Uterus (tissue), 4 donors: ENCODE measurements at places on chromosomes 13 and 19. TPM values are rescaled to one million over a fixed set of nuclear protein-coding genes. Genes with fewer than 3 reads are reported as not detected.

The ARL11 gene
- total RNA-seq, result 0.21 TPM

The C1QTNF9 gene
- total RNA-seq, result not detected

The KLK3 gene
- 1.4 TPM for total RNA-seq

The FFAR1 gene
- total RNA-seq, result 0.21 TPM

The PDX1 gene
- not detected for total RNA-seq

The CEACAM20 gene
- 0.40 TPM for total RNA-seq

The SPART gene
- 45.6 TPM for total RNA-seq

The HDGFL2 gene
- total RNA-seq, result 8.5 TPM

The OR7D2 gene
- not detected for total RNA-seq

GRCh38 chr13:106078191-106078590, 457.3 kb downstream of the EFNB2 start:
- H3K27ac ChIP-seq, result no peak overlapping the region
- H3K27me3 ChIP-seq, result peaks cover 4% of the 10 kb centered on the region
- H3K36me3 ChIP-seq, result no peaks in the 10 kb centered on the region
- no peak for DNase-seq

GRCh38 chr13:73157031-73157430, 98.2 kb downstream of the KLF5 start:
- no peaks in the 10 kb centered on the region for H3K4me1 ChIP-seq
- no peak for DNase-seq
- H3K27ac ChIP-seq, result no peak overlapping the region
- no peaks in the 10 kb centered on the region for H3K27me3 ChIP-seq
- H3K36me3 ChIP-seq, result no peaks in the 10 kb centered on the region

GRCh38 chr13:106088085-106088484, 447.4 kb downstream of the EFNB2 start:
- DNase-seq, result no peak
- no peak overlapping the region for H3K4me3 ChIP-seq
- H3K36me3 ChIP-seq, result no peaks in the 10 kb centered on the region
- H3K4me1 ChIP-seq, result no peaks in the 10 kb centered on the region
- no peak overlapping the region for H3K27ac ChIP-seq

DNA sequence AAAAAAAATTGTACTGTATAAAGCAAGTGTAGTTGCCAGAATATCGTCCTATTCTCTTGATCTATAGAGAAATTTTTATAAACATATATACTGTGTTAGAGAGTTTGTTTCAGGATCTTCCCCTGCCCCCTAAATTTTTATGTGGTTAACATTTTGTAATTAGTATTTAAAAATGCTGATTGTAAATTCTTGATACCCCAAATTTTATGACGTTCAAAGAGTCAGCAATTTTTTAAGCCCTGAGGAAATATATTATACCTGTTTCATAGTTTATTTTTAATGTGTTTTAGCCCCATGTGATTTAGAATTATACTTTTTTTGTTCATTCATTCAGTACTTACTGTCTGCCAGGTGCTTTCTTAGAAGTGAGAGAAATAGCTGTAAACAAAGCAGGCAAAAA, 7.3 kb upstream of the KCTD4 start:
- no peaks in the 10 kb centered on the region for H3K27me3 ChIP-seq
- H3K4me1 ChIP-seq, result no peaks in the 10 kb centered on the region
- H3K27ac ChIP-seq, result no peak overlapping the region

DNA sequence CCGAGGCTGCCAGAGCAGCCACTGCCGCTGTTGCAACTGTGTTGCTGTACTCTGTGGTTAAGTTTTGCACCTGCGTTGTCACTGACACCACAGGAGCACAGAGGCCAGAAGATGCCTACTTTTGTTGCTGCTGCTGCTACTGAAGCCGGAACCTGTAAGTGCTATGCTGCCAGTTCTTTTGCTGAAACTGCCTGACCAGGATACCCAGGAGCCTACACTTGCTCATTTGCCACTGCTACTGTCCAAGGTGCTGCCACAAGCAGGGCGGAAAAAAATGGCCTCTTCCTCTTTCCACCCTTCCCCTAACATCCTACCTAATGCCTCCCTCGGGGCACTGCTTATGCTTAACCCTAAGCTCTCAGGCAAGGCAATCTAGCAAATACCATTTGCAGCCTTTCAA, 29.0 kb upstream of the NBEA start:
- H3K27me3 ChIP-seq, result no peaks in the 10 kb centered on the region
- H3K4me3 ChIP-seq, result no peak overlapping the region
- DNase-seq, result no peak
- H3K36me3 ChIP-seq, result no peaks in the 10 kb centered on the region
- H3K27ac ChIP-seq, result no peak overlapping the region

- no peaks in the 10 kb centered on the region for H3K27me3 ChIP-seq
- no peaks in the 10 kb centered on the region for H3K4me1 ChIP-seq
- no peak for DNase-seq
- peak overlapping the region; percentile 92 for H3K4me3 ChIP-seq
- no peaks in the 10 kb centered on the region for H3K36me3 ChIP-seq
Observed at GRCh38 chr19:53870485-53870844, 2.8 kb downstream of the MYADM start.

GRCh38 chr13:50970956-50971355, 61.4 kb downstream of the RNASEH2B start:
- H3K27ac ChIP-seq, result no peak overlapping the region
- H3K36me3 ChIP-seq, result no peaks in the 10 kb centered on the region
- H3K27me3 ChIP-seq, result no peaks in the 10 kb centered on the region
- no peaks in the 10 kb centered on the region for H3K4me1 ChIP-seq

DNA sequence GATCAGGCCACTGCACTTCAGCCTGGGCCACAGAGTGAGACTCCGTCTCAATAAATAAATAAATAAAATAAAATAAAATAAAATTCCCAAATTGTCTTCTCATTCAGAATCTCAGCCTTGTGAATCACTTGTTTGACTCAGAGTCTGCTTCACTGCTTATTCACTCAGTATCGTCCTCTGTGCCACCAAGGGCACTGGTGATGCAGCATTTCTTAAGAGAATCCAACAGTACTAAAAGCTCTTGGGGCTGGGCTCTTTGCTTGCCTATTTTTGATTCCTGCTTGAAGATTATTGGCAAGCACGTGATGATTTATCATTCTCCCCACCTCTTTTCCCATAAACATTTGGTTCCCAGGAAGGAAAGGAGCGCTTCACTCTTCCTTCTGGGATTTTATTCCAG, 54.8 kb upstream of the HMGB1 start:
- no peak overlapping the region for H3K4me3 ChIP-seq
- H3K4me1 ChIP-seq, result no peaks in the 10 kb centered on the region
- no peaks in the 10 kb centered on the region for H3K27me3 ChIP-seq
- no peak for DNase-seq

- no peak overlapping the region for H3K4me3 ChIP-seq
- H3K27ac ChIP-seq, result no peak overlapping the region
- H3K36me3 ChIP-seq, result no peaks in the 10 kb centered on the region
- no peaks in the 10 kb centered on the region for H3K4me1 ChIP-seq
- H3K27me3 ChIP-seq, result no peaks in the 10 kb centered on the region
Observed at GRCh38 chr13:40694426-40694825, 28.0 kb upstream of the FOXO1 start.

DNA sequence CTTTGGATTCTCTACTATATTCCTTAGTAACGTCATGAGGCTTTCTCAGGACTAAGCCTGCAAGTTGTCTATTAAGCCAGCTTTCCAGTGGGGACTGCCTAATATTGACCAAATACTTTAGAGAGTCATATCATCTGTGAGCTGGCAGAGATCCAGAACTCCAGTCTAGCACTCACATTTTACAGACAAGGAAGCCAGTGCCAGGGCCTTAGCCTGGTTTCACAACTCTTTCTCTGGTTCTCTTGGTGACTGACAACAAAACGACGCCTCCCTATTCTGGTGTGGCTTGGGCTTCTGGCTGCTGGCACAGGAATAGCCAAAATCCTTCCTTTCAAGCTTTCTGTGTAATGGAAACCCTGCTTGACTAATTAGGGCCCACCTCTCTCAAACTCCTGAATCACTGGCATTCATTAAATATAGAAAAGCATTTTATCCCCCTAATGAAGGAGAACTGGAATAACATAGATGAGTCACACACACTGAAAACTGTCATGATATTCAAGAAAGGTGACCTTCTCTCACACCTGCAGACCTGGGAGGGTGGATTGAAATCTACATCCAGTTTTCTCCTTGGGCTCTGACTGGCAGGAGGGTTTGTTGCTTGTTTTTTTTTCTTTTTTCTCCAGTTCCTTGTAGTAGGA, 75.2 kb upstream of the UBL3 start:
- H3K27me3 ChIP-seq, result no peaks in the 10 kb centered on the region
- H3K4me3 ChIP-seq, result no peak overlapping the region
- peaks cover 6% of the 10 kb centered on the region for H3K4me1 ChIP-seq
- H3K27ac ChIP-seq, result peak overlapping the region; percentile 88

GRCh38 chr19:14005349-14006084, 603 bp downstream of the RFX1 start:
- no peaks in the 10 kb centered on the region for H3K27me3 ChIP-seq
- no peaks in the 10 kb centered on the region for H3K36me3 ChIP-seq
- peak overlapping the region; percentile 97 for H3K27ac ChIP-seq
- H3K4me3 ChIP-seq, result peak overlapping the region; percentile 95
- DNase-seq, result peak; percentile 93
- H3K4me1 ChIP-seq, result no peaks in the 10 kb centered on the region

DNA sequence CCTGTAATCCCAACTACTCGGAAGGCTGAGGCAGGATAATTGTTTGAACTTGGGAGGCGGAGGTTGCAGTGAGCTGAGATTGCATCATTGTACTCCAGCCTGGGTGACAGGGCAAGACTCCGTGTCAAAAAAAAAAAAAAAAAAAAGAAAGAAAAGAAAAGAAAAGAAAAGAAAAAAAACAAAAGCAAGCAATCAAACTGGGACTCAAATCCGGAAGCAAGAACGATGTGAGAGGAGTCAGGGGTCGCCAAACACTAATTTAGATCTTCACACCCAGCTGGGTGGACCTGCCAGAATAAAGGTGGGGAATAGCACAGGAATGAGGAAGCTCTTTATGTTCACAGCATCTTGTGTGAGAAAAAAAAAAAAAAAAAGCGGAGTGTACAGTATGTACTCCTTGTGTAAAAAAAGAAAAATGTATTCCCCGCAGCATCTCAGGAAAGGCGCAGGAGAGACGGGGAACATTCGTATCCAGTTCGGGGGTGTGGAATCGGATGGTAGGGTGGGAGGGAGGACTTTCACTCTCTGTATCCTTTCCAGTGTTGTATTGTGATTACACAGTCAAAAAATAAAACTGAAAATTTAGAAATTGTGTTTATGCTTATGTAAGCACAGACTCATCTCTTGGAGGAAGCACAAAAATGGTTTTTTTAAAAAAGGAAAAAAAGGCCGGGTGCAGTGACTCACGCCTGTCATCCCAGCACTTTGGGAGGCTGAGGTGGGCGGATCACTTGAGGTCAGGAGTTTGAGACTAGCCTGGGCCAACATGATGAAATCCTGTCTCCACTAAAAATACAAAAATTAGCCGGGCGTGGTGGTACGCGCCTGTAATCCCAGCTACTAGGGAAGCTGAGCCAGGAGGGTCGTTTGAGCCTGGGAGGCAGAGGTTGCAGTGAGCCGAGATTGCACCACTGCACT, 7.6 kb downstream of the DNAJB1 start:
- H3K27me3 ChIP-seq, result no peaks in the 10 kb centered on the region
- no peaks in the 10 kb centered on the region for H3K36me3 ChIP-seq
- peak overlapping the region; percentile 70 for H3K27ac ChIP-seq
- H3K4me1 ChIP-seq, result no peaks in the 10 kb centered on the region
- DNase-seq, result peak; percentile 78
- H3K4me3 ChIP-seq, result peak overlapping the region; percentile 15

GRCh38 chr19:50549059-50549926, 18.9 kb downstream of the LRRC4B start:
- no peaks in the 10 kb centered on the region for H3K27me3 ChIP-seq
- no peak overlapping the region for H3K27ac ChIP-seq
- no peak for DNase-seq
- no peaks in the 10 kb centered on the region for H3K4me1 ChIP-seq
- no peak overlapping the region for H3K4me3 ChIP-seq

DNA sequence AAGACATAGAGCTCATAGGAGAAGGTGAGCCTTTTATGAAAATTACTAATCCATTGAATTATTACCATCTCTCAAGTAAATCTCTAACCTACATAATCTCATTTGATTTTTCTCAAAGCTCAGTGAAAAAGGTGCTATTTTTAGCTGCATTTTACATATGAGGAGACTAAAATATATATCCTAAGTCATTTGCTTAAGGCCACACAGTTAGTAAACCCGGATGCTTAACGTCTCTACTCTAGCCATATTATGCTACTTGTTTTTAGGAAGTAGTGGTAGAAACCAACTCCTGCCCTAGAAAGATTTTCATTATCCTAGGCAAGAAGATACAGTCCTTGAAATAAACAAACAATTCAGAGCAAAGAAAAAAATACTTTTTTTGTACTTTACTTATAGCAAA, 108.9 kb downstream of the RBM26 start:
- H3K27ac ChIP-seq, result no peak overlapping the region
- no peaks in the 10 kb centered on the region for H3K27me3 ChIP-seq
- H3K4me1 ChIP-seq, result no peaks in the 10 kb centered on the region
- no peak overlapping the region for H3K4me3 ChIP-seq
- H3K36me3 ChIP-seq, result no peaks in the 10 kb centered on the region
- no peak for DNase-seq

GRCh38 chr13:67614579-67614978, 384.4 kb upstream of the PCDH9 start:
- H3K4me3 ChIP-seq, result no peak overlapping the region
- no peak for DNase-seq

GRCh38 chr13:70864731-70865130, 756.5 kb upstream of the KLHL1 start:
- H3K27me3 ChIP-seq, result no peaks in the 10 kb centered on the region
- no peak overlapping the region for H3K4me3 ChIP-seq
- H3K27ac ChIP-seq, result no peak overlapping the region
- H3K36me3 ChIP-seq, result no peaks in the 10 kb centered on the region
- no peaks in the 10 kb centered on the region for H3K4me1 ChIP-seq

DNA sequence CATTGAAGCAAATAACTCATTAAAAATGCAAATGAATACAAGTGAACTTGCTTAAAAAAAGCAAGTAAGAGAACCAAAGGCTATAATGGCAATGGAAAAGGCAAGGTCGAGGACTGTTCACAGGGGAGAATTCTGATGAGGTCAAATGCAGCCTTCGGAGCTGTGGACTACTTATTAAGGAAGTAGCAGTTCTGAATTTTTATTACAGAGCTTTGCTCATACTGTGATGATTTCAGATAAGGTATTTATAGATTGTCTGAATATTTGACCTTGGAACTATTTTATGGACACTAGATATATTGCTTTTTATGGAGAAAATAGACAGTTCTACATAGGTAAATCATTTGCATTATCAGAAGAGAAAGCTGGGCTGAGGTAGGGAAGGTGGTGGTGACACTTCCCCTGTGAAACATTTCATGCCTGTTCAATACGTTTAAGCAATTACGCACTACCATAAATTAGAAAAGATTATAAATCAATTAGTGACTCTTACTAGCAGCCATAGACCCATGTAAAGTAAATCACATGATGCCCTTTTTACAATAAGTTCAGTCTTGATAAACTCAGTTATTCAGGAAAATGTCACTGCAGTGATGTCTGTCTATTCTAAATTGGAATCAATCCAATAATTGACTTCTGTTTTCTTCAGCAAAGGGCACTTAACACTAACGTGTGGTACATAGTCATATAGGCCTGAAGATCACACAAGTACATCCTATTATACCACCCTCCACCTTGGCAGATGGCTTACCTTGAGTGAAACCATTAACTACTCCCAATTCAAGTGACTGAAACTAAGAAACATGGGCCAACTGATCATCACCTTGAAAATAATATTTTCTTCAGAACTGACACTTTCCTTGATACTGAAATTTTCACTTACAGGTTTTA, 260.0 kb downstream of the KLF12 start:
- H3K4me3 ChIP-seq, result no peak overlapping the region
- no peaks in the 10 kb centered on the region for H3K27me3 ChIP-seq
- no peaks in the 10 kb centered on the region for H3K36me3 ChIP-seq
- no peaks in the 10 kb centered on the region for H3K4me1 ChIP-seq

GRCh38 chr19:35153701-35154524, 622 bp upstream of the FXYD5 start:
- no peak for DNase-seq
- H3K4me1 ChIP-seq, result no peaks in the 10 kb centered on the region
- H3K36me3 ChIP-seq, result no peaks in the 10 kb centered on the region
- peak overlapping the region; percentile 57 for H3K4me3 ChIP-seq
- no peaks in the 10 kb centered on the region for H3K27me3 ChIP-seq
- peak overlapping the region; percentile 70 for H3K27ac ChIP-seq
